Activated CD4-positive, alpha-beta T cell treated with anti-CD3 and anti-CD28 coated beads, Interleukin-2, amount 10 ng/mL, durations not matched to agents 24 days and 14 days (primary cell): ENCODE measurements at places on chromosomes 6 and 20. TPM values are rescaled to one million over a fixed set of nuclear protein-coding genes. Genes with fewer than 3 reads are reported as not detected.

GRCh38 chr6:140636908-140637402 lies 1262.5 kb upstream of the CITED2 start:
- H3K27ac ChIP-seq: no peak overlapping the region
- H3K27me3 ChIP-seq: peaks cover 4% of the 10 kb centered on the region
- no peak overlapping the region for H3K4me3 ChIP-seq
- no peaks in the 10 kb centered on the region for H3K4me1 ChIP-seq
- no peak for DNase-seq

- H3K4me3 ChIP-seq: peak overlapping the region; percentile 72
- no peak for DNase-seq
- peaks cover 48% of the 10 kb centered on the region for H3K4me1 ChIP-seq
- H3K27ac ChIP-seq: peak overlapping the region; percentile 49
- H3K36me3 ChIP-seq: peaks cover 39% of the 10 kb centered on the region
Observed at GRCh38 chr20:1463971-1464570, 2.6 kb downstream of the NSFL1C start.

DNA sequence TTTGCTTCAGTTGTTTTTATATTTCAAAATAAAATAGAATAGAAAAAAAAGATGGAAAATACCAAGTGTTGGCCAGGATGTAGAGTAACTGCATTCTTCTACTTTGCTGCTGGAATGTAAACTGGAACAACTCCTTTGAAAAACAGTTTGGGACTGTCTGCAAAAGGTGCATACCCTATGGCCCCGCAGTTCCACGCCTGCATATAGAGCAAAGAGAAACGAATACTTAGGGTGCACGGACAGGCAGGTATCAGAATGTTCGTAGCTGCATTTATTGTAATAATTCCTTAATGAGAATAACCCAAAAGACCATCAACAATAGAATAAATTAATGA lies 603 bp upstream of the RAB23 start:
- peak; percentile 67 for DNase-seq
- H3K36me3 ChIP-seq: peaks cover 4% of the 10 kb centered on the region
- no peak overlapping the region for H3K27ac ChIP-seq

DNA sequence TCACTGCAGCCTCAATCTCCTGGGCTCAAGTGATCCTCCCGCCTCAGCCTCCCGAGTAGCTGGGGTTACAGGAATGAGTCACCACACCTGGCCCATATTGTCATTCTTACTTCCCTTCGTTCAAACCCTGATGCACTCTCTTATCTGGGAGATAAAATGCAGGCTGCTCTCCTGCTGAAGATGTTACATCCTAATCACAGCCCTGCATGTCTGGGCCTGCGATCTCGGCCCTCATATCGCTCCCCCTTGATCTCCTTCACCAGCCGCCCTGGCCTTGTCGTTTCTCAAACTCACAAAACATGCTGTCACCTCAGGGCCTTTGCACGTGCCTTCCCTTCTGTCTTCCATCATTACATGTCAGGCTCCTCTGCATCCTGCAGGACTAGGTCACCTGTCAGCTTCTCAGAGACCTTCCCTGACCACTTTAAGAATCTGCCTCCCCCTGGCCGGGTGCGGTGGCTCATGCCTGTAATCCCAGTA lies 8.8 kb upstream of the C20orf203 start:
- DNase-seq: no peak
- peaks cover 12% of the 10 kb centered on the region for H3K4me1 ChIP-seq
- H3K4me3 ChIP-seq: no peak overlapping the region
- no peaks in the 10 kb centered on the region for H3K36me3 ChIP-seq

DNA sequence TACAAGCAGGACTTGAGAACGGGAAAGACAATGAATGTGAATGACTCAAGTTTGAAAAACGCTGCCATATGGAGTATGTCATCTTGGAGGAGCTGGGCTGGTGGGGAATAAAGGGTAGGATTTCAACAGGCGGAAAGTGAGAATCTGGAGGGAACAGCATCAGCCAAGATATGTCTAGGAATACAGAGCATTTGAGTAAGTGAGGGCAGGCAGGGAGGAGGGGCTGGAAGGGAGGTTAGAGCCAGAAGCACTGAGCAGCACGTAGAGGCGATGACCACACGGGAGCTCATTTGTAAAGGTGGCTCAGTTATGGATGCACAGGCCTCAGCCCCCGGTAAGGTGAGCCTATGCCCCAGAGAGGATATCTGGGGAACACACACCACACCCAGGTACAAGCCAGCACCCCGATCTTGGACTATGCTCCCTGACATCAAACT lies 115.1 kb downstream of the ZMYND8 start:
- peaks cover 3% of the 10 kb centered on the region for H3K4me1 ChIP-seq
- no peak for DNase-seq
- no peak overlapping the region for H3K27ac ChIP-seq
- no peak overlapping the region for H3K4me3 ChIP-seq

DNA sequence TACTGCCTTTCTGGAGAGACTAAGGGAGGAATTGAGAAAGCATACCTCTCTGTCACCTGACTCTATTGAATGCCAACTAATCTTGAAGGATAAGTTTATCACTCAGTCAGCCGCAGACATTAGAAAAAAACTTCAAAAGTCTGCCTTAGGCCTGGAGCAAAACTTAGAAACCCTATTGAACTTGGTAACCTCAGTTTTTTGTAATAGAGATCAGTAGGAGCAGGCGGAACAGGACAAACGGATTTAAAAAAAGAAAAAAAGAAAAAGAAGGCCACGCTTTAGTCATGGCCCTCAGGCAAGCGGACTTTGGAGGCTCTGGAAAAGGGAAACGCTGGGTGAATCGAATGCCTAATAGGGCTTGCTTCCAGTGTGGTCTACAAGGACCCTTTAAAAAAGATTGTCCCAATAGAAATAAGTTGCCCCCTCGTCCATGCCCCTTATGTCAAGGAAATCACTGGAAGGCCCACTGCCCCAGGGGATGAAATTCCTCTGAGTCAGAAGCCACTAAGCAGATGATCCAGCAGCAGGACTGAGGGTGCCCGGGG lies 43.1 kb upstream of the RNF182 start:
- H3K4me1 ChIP-seq: no peaks in the 10 kb centered on the region
- H3K27me3 ChIP-seq: peaks cover 3% of the 10 kb centered on the region
- no peak overlapping the region for H3K27ac ChIP-seq
- DNase-seq: no peak

GRCh38 chr6:140078561-140079125 lies 704.2 kb upstream of the CITED2 start:
- H3K4me3 ChIP-seq: no peak overlapping the region
- H3K4me1 ChIP-seq: no peaks in the 10 kb centered on the region
- no peak overlapping the region for H3K27ac ChIP-seq
- H3K27me3 ChIP-seq: peaks cover 2% of the 10 kb centered on the region
- no peak for DNase-seq

GRCh38 chr20:14677455-14677854 lies 340.0 kb upstream of the FLRT3 start:
- no peaks in the 10 kb centered on the region for H3K36me3 ChIP-seq
- no peaks in the 10 kb centered on the region for H3K27me3 ChIP-seq
- no peaks in the 10 kb centered on the region for H3K4me1 ChIP-seq
- DNase-seq: no peak
- H3K4me3 ChIP-seq: no peak overlapping the region

GRCh38 chr6:44237021-44237812 lies 9.7 kb upstream of the HSP90AB1 start:
- H3K4me3 ChIP-seq: peak overlapping the region; percentile 89
- peaks cover 33% of the 10 kb centered on the region for H3K4me1 ChIP-seq
- peaks cover 2% of the 10 kb centered on the region for H3K27me3 ChIP-seq
- peak; percentile 90 for DNase-seq
- peaks cover 26% of the 10 kb centered on the region for H3K36me3 ChIP-seq

- peaks cover 6% of the 10 kb centered on the region for H3K27me3 ChIP-seq
- peaks cover 5% of the 10 kb centered on the region for H3K4me1 ChIP-seq
- H3K4me3 ChIP-seq: no peak overlapping the region
- DNase-seq: no peak
- H3K36me3 ChIP-seq: no peaks in the 10 kb centered on the region
Observed at GRCh38 chr20:9977629-9978028, 57.2 kb upstream of the ANKEF1 start.

GRCh38 chr6:112179631-112180030 lies 74.7 kb downstream of the LAMA4 start:
- no peak for DNase-seq
- H3K27ac ChIP-seq: no peak overlapping the region
- H3K27me3 ChIP-seq: peaks cover 41% of the 10 kb centered on the region

RAET1E gene
- not detected in 2 replicates for total RNA-seq

DNA sequence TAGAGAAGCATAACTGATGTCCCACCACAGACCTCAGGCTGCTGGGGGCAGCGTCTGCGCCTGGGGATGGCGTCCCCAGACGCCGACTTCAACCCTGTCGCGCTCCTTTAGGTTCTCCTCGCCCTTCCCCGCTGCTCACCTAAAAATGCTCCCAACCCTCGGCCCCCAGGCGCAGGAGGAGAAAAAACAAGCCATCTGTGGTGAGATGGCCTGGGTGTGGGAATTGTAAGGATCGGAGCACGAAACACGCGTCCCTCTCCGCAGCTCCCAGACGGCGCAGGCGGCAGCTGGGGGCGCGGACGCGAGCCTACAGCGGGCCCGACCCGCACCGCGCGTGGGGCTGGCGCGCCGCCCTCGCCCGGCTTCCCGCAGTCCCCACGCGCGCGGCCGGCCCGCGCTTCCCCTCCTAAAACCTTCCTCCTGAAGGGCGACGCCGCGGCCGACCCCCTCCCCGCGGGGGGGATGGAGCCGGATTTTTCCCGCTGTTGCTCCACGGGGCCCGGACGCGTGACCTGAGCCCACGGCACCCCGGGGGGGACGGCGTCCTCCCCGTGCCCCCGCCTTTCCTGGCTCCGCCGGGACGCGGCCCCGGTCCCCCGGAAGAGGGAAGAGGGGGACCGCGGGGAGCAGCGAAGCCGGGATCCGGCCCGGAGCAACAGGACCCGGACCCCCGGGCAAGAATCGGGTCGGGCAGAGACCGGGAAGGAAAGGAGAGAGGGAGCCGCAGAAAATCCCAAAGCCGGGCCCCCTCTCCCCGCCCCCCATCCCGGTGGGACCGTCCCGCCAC lies 611 bp downstream of the EPB41L2 start:
- peak overlapping the region; percentile 35 for H3K27ac ChIP-seq
- peaks cover 21% of the 10 kb centered on the region for H3K27me3 ChIP-seq
- H3K4me3 ChIP-seq: peak overlapping the region; percentile 86
- H3K4me1 ChIP-seq: peaks cover 15% of the 10 kb centered on the region
- peak; percentile 70 for DNase-seq
- no peaks in the 10 kb centered on the region for H3K36me3 ChIP-seq

VIP gene
- not detected in 2 replicates for total RNA-seq

GRCh38 chr6:79640146-79641111 lies 9.3 kb downstream of the SH3BGRL2 start:
- DNase-seq: no peak
- H3K4me1 ChIP-seq: no peaks in the 10 kb centered on the region
- H3K27ac ChIP-seq: no peak overlapping the region

DNA sequence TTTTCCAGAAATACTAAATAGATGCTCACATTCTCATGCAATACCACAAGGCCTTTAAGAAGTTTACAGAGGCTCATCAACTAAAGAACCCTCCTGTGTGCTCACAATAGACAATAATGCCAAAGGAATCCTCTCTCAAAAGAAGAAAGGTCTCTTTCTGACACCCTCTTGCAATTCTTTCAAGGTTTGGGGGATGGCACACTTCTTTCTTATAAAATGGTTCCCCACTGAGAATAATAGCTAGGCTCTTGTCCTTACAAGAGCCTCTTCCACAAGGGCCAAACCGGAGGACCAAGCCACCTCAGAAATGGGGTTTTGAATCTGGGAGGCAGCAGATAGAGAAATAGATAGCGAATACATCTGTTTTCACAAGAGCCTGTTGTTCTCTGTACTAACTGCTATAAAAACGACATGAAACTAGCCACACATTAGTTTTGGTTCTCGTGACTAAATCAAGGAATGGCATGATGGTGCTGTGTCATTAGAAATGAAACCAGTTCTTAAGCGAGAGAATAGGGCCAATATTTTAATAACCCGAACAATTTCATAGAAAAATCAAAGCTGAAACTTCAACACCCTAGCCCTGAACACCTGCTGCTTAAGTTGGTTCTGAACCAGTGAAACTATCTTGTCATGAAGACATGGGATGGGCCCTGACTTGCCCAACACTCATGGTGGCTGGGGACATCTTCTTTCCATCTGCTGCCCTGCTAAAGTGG lies 81.1 kb downstream of the PRDM1 start:
- H3K27me3 ChIP-seq: no peaks in the 10 kb centered on the region
- peaks cover 54% of the 10 kb centered on the region for H3K4me1 ChIP-seq
- no peak for DNase-seq
- peaks cover 6% of the 10 kb centered on the region for H3K36me3 ChIP-seq
- H3K27ac ChIP-seq: peak overlapping the region; percentile 50

- H3K4me3 ChIP-seq: no peak overlapping the region
- no peaks in the 10 kb centered on the region for H3K36me3 ChIP-seq
- peaks cover 6% of the 10 kb centered on the region for H3K27me3 ChIP-seq
- no peaks in the 10 kb centered on the region for H3K4me1 ChIP-seq
- no peak for DNase-seq
- no peak overlapping the region for H3K27ac ChIP-seq
Observed at GRCh38 chr6:7919871-7920270, 9.3 kb upstream of the TXNDC5 start.

DNA sequence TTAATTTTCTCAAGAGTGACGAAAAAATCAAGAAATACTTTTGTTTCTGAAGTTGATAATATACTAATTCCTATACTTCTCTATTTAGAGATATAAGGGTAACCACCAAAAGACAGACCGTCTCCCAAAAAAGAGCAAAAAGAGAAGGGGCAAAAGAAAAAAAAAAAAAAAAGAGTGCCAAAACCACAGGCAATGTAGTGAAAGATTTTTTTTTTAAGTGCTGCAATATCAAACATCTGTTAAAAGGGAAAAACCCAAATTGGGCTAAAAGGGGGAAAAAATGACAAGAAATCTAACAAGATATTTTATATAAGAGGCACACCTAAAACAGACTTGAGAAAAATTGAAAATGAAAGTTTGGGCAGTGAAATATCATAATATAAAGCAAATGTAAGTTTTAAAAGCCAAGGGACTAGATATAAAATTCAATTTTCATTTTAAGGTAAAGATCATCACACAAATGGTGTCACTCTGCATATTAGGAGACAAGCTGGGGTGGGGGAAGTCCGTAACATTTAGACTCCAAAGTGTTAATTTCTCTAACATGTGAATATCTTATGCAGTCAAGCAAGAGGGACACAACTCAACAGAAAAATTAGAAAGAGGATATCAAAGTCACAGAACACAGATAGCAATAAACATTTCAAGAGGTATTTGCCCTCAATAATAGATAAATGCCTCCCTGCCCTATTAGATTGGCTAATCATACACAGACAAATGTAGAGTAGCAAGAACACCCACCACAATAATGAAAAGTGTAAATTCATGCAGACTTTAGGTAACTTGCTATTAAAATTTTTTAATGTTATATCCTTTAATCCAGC lies 9.1 kb downstream of the C6orf52 start:
- H3K4me3 ChIP-seq: no peak overlapping the region
- H3K4me1 ChIP-seq: peaks cover 29% of the 10 kb centered on the region
- H3K27ac ChIP-seq: no peak overlapping the region
- H3K27me3 ChIP-seq: no peaks in the 10 kb centered on the region
- no peak for DNase-seq
